ENCODE measurements at places on chromosomes 5 and 9.

DNA sequence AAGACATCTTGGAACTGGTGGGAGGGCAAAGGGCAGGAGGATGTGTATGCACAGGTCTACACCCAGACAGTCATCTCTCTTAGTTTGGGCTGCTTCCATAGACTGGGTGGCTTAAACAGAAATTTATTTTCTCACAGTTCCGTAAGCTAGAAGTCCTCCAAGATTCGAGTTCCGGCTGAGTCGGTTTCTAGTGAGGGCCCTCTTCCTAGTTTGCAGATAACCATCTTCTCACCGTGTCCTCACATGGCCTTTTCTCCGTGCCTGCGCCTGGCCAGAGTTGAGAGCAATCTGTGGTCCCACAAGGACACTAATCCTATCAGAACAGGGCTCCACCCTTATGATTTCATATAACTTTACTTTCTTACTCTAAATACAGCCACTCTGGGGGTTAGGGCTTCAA, 4.1 kb downstream of the SMIM32 start:
- no peak for DNase-seq

DNA sequence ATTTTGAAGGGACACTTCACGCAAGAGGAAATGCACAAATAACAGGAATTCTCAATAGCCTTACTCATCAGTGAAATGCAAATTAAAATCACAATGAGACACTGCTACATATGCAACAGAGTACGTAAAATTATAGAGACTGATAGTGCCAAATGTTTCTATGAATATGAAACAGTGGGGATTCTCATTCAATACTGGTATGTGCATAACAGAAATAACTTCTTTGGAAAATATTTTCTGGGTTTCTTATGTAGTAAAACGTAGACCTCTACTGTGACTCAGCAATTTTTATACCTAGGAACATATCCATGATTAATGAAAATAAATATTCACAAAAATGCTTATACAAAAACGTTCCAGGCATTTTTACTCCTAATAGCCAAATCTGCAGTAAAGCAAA, 1625.2 kb downstream of the MAT2B start:
- DNase-seq, result no peak

DNA sequence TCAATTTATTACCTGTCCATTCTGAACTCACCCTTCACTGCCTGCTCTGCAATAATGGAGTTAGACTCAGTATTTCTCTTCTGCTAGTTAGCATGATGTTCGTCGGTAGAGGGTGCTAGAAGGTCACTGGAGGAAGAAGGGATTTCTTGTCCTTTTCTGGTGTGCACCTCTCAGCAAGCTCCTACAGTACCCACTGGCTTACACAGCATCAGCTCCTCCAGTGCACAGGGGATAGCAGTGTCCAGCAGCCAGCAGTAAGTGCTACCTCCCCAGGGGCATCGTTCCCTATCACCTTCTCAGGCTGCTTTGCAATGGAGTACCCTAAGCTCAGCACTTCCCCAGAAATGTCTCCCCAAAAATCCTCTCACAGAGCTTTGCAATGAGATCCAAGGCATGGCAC, 45.9 kb upstream of the APC start:
- DNase-seq, result no peak

DNA sequence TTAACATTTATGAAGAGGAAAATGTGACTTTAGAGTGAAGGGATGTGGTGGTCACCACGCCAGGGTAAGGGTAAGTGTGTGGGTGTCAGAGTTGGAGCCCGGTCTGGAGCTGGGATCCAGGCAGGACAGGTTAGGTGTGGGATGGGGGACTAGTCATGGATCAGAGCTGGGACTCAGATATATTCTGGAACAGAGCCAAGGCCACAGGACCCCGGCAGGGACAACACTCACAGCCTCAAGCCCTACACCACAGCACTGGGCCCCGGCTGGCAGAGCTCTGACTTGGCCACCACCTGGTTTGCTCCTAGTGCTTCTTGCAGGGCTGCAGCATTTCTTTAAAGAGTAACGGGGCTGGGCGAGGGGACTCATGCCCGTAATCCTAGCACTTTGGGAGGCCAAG, 47.4 kb downstream of the C5orf15 start:
- no peak for DNase-seq

DNA sequence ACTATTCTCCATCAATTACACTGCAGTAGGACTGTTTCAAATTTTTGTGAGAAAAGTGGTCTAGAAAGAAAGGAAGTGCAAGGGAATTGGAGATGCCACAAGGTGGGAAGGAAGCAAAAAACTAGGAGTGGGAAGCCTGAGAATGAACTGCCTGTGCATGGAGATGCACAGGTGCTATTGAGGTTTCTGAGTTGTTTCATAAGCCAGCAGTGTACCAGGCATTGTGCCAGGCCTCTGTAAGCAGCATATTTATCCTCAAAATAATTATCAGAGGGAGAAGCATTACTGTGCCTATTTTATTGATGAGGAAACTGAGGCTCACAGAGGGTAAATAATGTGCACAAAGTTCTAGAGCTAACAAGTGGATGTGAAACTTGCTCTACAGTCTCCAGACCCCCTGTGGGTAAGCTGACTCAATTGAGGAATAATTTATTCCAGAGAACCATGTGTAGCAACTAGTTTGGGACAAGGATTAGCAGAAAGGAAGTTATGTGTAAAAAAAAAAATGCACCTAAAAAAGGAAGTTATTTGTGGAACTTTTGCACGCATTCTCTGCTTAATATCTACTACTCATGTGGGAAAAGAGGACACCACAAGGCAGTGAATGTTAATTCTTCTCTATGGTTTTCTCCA, 96.7 kb downstream of the SNCAIP start:
- no peak for DNase-seq

DNA sequence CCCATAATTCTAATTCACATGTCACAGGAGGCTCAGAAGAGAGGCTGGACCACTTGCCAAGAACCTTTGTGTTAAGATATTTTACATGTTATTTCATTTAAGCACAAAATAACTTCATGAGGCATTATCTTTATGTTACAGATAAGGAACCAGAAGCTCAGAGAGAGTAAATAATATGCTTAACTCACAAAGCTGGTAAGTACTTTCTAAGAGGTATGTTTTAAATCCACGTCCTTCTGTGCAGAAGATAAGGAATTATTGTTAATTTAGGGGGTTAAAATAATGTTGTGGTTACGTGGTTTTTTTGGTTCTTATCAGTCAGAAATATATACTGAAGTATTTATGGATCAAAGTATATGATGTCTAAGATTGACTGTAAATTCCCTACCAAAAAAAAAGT, 8.0 kb downstream of the STRBP start:
- DNase-seq, result no peak

DNA sequence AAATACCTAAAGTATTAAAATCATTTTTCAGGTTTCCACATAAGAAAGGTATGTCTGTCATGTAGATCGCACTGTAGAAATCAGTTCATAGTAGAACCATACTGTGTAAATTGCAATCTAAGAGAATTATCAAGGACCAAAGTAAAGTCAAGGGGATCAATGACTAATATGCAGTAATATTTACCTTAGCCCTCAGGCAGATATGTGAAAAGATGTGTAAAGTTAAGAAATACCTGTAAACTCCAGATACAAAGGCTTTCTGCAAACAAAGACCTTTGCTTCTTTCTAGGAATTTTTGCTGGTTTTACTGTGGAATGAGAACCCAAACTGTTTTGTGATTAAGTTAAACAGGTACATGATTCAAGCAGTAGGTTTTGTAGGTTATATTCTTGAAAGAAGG, 11.6 kb downstream of the POLK start:
- no peak for DNase-seq

GRCh38 chr9:100674419-100675122, 96.7 kb downstream of the CAVIN4 start:
- no peak for DNase-seq

- no peak for DNase-seq
Measured at GRCh38 chr9:127711226-127711701, 4.2 kb downstream of the PTRH1 start.

- no peak for DNase-seq
Measured at GRCh38 chr5:158166424-158166823, 307.5 kb upstream of the CLINT1 start.

- DNase-seq, result peak; percentile 39
Measured at GRCh38 chr5:98750693-98751092, 22.8 kb upstream of the RGMB start.

DNA sequence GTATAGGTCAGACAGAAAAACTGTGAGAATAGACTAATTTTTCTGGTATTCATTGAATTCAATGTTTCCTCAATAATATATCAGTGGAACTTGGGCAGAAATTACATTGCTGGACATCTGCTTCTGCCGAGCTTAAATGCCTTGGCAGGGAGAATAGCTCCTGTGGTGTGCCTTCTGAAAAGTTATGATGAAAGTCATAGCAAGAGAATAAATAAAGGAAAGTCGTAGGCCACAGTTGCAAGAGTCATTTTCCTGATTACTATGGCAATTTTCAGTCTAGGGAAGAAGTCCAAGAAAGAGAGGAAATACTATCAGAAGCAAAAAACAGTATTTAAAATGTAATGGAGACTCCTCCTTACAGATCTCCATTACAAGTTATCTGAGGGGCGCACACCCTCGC, 1596.1 kb upstream of the WWC1 start:
- DNase-seq, result no peak

DNA sequence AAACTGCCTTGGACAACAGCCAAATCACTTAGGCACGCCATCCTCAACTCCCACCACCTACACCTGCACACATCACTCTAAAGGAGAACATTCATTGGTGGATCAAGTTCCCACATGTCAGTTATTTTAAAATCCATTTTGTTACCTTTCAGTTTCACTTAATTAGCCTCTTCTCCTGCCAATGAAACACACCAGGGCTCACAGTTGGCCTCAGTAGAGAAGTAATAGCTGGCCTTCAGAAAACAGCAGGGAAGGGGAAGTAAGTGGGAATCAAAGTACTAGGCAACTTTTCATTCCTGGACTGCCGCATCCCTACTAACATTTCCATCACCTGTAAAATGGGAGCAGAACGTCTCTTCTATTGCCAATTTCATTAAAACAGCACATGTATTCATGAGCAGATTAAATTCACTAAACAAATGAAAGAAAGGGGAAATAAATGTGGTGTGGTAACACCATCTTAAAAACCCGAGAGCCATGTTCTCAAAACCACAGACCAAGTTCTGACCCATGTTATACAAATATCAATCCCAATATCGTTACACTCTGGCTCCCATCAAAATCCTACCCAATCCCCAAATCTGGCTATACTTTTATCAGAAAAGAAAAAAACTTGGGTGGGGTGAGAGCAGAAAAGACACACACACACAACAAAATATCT, 1.7 kb downstream of the SIL1 start:
- no peak for DNase-seq

DNA sequence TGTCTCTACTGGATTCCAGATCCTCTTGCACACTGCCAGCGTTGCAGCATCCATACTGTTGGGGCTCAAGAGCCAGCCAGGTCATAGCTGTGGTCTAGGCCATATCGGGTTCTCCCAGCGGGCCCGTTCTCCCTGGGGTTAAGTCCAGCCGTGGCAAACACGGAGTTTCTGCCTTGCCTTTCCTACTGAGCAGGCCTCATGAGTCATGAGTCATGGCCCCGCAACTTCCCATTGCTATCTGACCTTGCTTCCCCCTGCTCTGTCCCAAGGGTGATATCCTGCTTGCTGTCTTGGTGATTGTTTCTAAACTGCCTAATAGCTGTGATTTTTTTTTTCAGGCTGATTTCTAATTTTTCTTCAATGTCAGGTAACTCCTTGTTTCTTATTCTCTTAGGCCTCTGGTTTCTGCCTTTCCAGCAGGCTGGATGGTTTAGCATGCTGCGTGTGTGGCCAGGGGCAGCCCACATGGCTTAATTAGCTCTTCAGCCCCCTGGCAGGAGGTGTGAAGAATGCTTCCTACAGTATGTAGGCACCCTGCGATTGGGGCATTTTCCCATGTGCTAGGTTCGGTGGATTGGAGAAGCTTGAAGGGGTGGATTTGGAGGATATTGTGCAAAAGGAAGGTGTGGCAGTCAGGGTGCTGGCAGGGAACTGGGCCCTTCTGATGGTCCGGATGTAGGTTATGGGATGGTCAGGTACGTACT, 18.7 kb downstream of the DAPK1 start:
- DNase-seq, result peak; percentile 77

DNA sequence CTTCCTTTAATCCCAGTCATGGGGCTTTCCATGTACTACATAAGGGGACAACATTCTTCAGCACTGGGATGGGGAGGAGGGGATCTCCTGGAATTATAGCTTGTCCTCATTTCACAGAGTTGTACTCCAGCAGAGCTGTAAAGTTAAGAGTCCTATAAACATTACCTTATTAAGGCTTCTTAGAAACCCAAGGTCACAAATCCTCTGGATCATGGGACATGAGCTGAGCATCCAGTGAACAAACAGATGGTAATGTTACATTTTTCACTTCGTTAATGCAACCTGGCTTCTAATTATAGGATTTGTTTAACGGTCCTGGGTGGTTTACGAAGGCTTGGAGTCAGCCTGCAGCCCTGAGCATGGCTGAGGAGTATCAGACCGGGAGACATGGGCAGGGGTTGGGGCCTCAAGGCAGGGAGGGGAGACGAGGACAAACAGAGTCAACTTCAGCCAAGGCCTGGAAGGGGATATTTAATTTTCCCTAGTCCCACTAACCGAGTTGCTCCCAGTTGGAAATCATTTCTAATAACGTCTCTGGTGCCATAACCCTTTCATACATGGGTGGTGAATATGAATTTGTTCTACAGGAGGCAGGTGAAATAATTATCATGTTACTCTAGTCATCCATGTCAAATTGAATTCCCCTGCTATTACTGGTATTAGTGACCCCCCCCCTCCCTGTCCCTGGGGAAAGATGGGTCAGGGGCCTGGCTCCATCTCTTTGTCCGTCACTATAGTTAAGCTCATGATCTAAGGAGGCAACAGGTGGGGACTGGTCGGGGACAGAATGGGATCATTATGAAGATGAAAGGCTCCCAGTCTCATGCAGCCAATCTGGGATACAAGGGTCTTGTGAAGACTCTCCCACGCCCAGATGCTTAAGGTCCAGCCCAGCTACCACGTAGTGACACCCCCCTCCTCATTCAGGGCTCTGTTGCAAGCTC, 10.7 kb upstream of the IL17B start:
- no peak for DNase-seq

GRCh38 chr5:149264439-149265067, 7.1 kb upstream of the AFAP1L1 start:
- no peak for DNase-seq

- no peak for DNase-seq
Measured at GRCh38 chr9:97934321-97935115, 3.5 kb downstream of the HEMGN start.

- no peak for DNase-seq
Measured at GRCh38 chr9:1709347-1709746, 305.8 kb upstream of the SMARCA2 start.

GRCh38 chr9:88106492-88106891, 31.8 kb downstream of the SPATA31C2 start:
- DNase-seq, result peak; percentile 22

DNA sequence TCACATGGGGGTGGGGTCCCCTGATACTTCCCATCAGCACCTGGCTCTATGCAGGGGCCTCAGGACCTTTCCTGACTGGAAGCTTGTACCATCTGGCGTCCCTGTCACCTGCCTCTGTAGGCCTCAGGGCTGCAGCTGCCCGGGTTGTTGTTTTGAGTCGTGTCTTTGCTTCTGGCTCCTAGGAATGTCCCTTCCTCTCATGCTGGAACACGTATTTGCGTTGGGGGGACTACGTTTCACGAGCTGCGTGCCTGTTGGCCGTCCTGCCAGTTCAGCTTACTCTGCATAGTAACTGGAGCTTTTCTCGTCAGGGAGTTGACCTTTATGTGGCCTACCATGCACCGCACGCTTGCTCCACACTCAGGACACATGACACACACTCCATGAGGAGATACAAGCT, 54.9 kb upstream of the IRX4 start:
- no peak for DNase-seq

- DNase-seq, result no peak
Measured at GRCh38 chr9:105883847-105884246, 189.5 kb downstream of the TMEM38B start.

- DNase-seq, result no peak
Measured at GRCh38 chr5:1637639-1638481, 114.1 kb upstream of the LPCAT1 start.

Measured in SJSA1 (cell line).